Omental fat pad (tissue), 4 donors: ENCODE measurements at places on chromosomes 13 and 19. TPM values are rescaled to one million over a fixed set of nuclear protein-coding genes. Genes with fewer than 3 reads are reported as not detected.

The ATP4A gene
- total RNA-seq, result not detected

- DNase-seq, result no peak
Observed at GRCh38 chr19:8664671-8665057, 33.9 kb downstream of the ACTL9 start.

GRCh38 chr19:2387367-2388288 lies 27.6 kb downstream of the TMPRSS9 start:
- DNase-seq, result no peak

GRCh38 chr13:46184277-46184699 lies 2.3 kb upstream of the LCP1 start:
- DNase-seq, result no peak

DNA sequence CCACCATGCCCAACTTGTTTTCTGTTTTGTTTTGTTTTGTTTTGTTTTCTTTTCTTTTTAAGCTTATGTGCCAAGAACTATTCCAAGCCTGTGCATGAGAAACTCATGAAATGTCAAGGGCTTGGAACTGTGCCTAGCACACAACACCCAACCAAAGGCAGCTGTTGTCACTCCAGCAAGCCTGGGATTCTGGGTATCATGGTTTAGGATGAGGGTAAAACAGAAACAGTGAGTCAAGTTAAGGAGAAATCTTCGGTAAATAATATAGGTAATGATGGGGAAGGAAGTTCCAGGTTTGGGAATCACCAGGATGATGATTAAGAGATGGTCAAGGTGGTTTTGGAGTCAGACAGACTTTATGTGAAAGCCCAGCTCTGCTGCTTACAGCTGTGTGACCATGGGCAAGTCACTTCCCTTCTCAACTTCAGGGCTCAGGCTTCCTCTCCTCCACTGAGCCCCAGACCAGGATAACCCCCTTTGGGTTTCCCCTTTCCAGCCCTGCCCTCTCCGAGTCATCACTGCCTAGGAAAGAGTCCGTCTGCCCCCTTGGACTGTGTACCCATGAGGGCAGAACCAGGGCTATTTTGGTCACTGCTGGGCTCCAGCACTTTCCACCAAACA lies 5.0 kb downstream of the PVR start:
- DNase-seq, result no peak

The LMTK3 gene
- total RNA-seq, result 0.31 TPM

GRCh38 chr13:78032132-78032531 lies 113.5 kb upstream of the EDNRB start:
- DNase-seq, result no peak
